ACHN (cell line): ENCODE measurements at places on chromosomes 6 and 20.
A peak's percentile ranks its signal among the peaks of the same experiment; 100 is the strongest.

GRCh38 chr6:27584326-27584725, 111.4 kb upstream of the ZNF184 start:
- no peak for DNase-seq

DNA sequence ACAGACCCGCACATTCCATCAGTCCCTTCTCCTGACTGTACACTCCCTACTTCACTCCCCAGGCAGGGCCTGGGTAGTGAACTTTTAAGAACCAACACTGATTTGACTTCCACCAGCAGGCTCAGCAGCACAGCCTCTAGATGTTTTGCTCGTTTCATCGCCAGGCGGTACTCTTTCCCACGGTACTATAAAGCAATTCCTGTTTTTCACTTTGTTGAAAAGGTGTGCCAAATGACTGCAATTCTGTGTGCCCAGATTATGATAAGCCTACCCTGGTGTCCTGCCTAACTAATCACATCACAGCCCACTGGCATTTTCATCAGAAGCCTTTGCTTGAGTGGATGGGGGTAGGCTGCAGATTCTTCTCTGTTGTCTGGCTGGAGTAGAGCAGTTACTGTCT, 12.9 kb upstream of the WTAP start:
- DNase-seq, result no peak

- DNase-seq, result peak; percentile 96
Measured at GRCh38 chr6:28985462-28986164, 19.5 kb downstream of the ZNF311 start.

DNA sequence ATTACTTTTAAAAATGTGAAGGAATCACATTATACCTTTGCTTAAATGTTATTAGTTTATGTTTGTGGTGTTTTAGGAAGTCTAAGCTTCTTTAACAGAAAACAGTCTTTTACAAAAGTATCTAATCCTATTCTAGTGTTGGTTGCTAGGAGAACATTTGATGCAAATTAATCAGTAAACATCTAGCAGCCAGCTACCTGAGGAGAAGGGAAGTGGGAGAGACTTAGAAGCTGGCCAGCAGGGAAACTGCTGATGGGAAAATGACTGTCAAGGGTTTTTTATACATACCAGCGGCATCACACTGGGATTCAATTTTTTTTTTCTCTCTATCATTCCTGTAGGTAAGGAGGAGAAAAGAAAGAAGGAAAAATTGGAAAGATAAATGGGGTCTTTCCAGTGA, 686.0 kb upstream of the MMS22L start:
- no peak for DNase-seq

DNA sequence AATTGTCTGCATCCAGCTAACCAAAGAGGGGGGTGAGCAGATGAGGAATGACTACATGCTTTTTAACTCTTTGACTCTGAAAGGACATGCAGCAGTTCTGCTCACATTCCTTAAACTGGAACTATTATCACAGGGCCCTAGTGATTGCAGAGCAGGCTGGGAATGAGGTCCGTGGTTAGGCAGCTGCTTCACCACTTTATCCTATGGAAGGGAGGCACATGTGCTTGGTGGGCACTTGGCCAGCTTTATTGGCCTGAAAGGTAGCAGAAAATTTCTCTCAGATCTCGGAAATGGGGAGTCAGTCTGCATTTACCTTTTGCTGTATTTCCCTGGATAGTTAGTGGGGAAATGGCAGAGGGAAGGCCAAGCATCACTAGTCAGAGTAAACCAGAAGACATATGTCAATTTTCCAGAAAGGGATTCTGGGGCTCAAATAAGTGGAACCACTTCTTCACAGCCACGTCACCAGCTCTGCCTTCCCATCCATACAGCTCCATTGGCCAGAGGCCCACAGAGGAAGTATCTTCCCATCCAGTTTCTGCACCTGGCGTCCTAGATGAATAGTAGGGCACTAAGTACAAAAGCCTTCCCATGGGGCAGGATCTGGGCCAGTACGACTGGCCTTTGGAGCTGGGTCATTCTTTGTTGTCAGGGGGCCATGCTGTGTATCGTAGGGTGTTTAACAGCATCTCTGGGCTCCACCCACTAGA, 444.8 kb downstream of the PTPRT start:
- DNase-seq, result no peak
